Stimulated activated CD4-positive, alpha-beta T cell treated with anti-CD3 and anti-CD28 coated beads, Interleukin-15, amount 100 ng/mL, for 1 hour (primary cell): ENCODE measurements at places on chromosomes 1 and 21.

DNA sequence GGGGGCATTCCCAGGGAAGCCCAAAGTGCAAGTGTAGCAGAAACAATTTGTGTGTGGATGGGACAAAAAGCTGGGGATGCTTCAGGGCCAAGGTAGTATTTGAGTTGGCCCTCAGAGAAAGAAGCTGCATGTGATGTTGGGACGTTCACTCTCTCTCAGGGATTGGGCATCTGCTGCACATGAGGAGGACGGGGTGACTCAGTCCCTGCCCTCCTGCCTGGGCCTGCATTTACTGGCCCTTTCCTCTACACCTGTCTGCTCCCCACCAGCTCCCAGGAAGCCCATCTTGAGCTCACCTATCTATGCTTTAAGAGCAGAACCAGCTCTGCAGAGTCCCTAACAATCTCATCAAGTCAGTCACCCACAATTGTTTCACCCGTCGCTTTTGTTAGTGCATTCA is 23.5 kb upstream of the MPZL1 start:
- DNase-seq, result no peak

- no peak for DNase-seq
Measured at GRCh38 chr1:56410405-56410804, 169.0 kb downstream of the PLPP3 start.

DNA sequence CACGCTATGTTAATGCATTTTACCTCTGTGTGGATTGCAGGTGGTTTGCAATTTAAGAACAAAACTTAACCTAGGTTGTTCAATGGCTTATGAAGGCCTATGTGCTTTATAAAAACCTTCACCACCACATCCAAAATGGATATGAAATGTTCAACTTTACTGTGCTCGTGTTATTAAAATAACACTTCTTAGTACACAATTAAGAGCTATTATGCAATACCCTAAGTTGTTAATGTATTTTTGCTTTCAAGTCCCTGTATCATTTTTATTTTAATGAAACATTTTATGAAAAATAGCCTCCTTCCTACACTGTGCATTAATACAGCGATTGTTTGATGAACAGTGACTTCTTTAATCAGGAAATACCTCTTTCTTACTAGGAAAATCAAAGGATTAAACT is 12.0 kb downstream of the NCAM2 start:
- no peak for DNase-seq

GRCh38 chr1:167631936-167632614 is 2.0 kb downstream of the RCSD1 start:
- DNase-seq, result no peak

- no peak for DNase-seq
Measured at GRCh38 chr1:68144856-68145255, 87.5 kb downstream of the WLS start.

GRCh38 chr1:91661121-91661520 is 160.5 kb downstream of the CDC7 start:
- DNase-seq, result no peak

- DNase-seq, result no peak
Measured at GRCh38 chr1:106600626-106601025, 455.8 kb upstream of the PRMT6 start.

- DNase-seq, result no peak
Measured at GRCh38 chr21:26003404-26003803, 167.2 kb downstream of the APP start.

DNA sequence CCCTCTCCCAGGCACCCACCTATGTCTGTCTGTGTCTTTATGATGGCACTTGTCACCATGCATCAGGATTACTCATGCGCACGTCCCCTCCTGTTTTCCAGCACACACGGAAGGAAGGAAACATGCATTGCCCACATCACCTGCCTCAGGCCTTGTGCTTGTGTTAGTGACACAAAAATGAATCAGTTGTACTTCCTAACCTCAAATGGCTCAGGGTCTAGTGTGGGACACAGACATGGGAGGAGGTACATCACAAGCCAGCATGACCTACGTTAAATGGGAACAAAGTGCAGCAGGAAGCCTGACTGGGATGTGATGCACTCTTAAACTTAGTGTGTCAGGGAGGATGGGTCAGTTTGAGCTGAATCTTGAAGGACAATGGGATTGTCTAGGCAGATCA is 126.7 kb downstream of the TRABD2B start:
- no peak for DNase-seq

- DNase-seq, result no peak
Measured at GRCh38 chr1:116881879-116882520, 27.7 kb upstream of the PTGFRN start.

GRCh38 chr1:205604825-205605505 is 26.8 kb downstream of the ELK4 start:
- no peak for DNase-seq

DNA sequence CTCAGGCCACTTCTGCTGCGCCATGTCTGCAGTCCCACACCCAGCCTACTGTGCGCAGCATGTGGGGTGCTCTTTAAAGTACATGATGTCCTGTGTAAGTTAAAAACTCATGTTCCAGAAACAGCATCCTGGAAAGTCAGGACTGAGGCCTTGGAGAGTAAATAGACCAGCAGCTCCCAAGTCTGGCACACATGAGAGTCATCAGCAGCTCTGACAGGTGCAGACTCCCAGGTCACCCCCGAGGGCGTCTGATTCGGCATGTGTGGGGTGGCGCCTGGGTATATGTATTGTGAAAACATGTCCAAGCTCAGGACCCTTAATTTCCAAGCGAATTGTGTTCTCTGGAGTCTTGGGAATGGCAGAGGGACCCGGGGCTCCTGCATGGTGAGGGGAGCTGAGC is 120.1 kb upstream of the RUNX3 start:
- DNase-seq, result no peak

- no peak for DNase-seq
Measured at GRCh38 chr1:190259424-190259823, 218.2 kb downstream of the BRINP3 start.

- DNase-seq, result no peak
Measured at GRCh38 chr1:219120624-219121544, 52.8 kb upstream of the LYPLAL1 start.

DNA sequence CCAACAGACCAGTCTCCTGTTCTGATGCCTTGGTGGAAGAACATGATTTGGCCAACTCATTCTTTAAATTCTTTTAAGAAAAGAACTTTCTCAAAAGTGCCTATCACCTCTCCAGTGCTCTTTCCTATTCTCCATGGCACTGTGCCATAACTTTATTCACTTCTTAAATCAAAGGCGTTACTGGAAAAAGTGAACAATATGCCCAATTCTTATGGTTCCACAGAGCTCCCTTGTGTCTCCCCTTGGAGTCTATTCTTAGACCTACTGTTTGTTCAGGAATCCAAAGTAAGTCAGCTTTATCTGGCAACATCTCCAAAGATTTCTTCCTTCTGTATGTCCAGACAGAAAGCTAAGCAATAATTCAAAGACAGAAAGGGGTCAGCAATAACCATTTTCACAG is 111.9 kb upstream of the MAGI3 start:
- DNase-seq, result no peak

DNA sequence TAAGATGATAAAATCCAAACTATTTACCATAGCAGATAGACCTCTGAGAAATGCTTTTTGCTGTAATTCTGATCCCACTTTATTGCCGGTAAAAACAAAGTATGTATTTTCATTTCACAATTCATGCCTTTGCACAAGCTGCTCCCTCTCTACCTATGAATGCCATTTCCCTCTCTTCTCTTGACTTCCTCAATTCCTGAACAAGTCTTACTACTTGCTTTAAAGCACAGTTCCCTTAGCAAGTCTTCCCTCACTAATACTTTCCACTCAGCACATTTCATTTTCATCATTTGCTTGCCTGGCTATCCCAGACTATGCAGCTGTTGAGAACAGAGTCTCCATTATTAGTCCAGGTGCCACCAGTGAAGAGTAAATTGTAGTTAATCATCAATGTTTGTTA is 13.8 kb downstream of the GPATCH2 start:
- no peak for DNase-seq

DNA sequence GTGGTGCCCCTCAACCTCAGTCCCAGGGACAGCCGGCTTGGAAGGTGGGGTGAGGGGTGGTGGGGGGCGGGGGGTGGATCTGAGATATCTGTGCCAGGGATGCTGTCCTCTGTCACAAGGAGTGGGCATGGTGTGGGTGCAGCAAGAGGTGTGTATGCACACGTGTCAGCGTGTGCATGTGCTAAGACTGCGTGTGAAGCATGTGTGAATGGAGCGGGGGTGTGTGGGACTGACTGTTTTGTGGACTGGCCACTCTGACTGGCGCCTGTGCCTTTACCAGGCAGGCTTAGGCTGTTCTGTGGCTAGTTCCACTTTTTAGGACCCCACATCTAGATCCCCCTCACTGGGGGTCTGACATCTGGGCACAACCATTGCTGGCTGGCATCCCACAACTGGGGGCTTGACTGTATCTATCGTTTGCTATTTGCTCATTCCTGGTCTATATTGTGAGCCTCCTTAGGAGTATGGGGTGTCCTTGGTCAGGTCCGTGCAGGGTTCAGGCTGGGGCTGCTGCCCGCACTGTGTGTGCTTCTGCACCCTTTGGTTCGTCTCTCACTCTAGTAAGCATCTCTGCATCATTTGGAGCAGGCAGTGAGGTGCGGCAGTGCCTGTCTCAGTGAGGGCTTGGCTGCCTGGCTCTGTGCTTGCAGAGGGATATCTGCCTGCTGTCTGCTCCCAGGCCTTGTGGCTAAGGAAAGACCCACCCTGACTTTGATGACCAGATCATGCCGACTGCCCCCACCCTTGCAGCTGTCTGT is 1.9 kb downstream of the AMPD2 start:
- no peak for DNase-seq

GRCh38 chr1:194028002-194028401 is 841.6 kb upstream of the B3GALT2 start:
- no peak for DNase-seq

DNA sequence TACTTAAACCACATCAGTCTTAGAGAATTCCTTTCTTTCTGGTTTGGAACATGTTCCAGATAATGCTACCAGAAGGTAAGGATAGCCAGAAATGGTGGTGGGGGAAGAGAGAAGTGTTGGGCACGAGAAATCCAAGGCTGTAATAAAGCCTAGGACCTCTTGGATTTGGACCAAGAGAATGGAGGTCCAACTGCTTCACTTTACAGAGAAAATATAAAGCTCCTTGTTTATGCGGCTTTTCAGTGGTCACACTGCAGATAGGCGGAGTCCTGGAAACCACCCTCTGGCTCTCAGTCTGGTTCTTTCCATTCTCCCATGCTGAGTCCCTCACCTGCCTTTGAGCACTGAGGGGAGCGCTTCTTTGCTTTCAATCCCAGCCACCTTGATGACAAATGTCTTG is 87.8 kb downstream of the ADCY10 start:
- no peak for DNase-seq

DNA sequence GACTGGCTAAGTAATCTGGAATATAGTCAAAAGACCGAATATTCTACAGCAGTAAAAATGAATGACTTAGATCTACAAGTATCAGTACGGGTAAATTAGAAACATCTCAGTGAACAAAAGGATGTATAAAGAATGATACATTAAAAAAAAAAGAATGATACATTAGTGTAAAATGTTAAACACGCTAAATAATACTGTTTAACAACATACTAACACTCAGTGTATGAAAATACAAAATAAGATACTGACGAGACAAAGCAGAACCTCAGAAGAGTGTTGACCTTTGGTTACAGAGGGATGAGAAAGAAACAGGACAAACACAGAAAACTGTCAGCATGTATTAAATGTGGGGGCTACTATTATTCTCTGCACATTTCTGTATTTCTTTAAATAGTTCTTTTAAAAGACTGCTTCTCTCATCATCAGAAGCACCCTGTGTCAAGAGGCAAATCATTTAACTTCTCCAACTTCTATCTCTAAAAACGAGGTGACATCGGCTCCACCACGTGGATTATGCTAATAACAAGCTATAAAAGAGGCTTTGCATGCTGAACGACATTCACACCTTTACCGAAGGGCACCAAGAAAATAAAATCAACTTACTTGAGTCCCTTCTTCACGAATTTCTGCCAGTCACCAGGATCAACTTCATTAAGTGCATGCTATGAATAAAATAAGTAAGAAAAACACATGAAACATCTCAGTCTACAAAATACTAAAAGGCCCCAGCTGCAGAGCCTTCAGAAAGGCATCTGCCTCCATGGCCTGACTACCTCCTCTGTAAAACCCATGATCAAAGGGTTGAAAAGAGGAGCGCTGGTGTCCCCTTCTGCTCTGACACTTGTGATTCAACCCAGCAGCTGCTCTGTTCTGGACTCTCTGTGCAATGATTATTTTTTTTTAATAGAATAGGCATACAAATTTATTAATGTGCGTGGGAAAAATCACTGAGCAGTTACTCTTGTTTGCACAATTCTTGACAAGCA is 42.5 kb downstream of the MRAP start:
- no peak for DNase-seq

- DNase-seq, result no peak
Measured at GRCh38 chr1:8752411-8752810, 65.0 kb downstream of the RERE start.

GRCh38 chr1:201695607-201696006 is 133.3 kb upstream of the IPO9 start:
- no peak for DNase-seq

DNA sequence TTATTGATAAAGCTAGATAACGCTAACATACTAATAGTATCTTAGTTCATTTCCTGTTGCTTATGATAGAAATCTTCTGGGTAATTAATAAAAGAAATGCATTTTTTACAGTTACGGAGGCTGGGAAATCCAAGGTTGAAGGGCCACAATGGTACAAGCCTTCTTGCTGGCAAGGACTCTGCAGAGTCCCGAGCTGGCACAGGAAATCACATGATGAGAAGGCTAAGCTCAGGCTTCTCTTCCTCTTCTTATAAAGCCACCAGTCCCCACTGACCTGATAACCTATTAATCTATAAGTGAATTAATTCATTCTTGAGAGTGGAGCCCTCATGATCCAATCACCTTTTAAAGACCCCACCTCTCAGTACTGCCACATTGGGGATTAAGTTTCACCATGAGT is 82.6 kb downstream of the GPR161 start:
- DNase-seq, result no peak

- DNase-seq, result no peak
Measured at GRCh38 chr1:153597206-153597605, 15.7 kb downstream of the S100A16 start.

- DNase-seq, result no peak
Measured at GRCh38 chr1:164930241-164930640, 371.3 kb downstream of the PBX1 start.

GRCh38 chr1:41444785-41445184 is 39.7 kb downstream of the EDN2 start:
- no peak for DNase-seq

- DNase-seq, result no peak
Measured at GRCh38 chr1:236123563-236123962, 18.8 kb upstream of the GPR137B start.
